Uterus (tissue), 4 donors: ENCODE measurements at places on chromosomes 1 and 21. TPM values are rescaled to one million over a fixed set of nuclear protein-coding genes. Genes with fewer than 3 reads are reported as not detected.

GRCh38 chr1:148263906-148264255 is 111.8 kb upstream of the NBPF11 start:
- DNase-seq, result no peak

DNA sequence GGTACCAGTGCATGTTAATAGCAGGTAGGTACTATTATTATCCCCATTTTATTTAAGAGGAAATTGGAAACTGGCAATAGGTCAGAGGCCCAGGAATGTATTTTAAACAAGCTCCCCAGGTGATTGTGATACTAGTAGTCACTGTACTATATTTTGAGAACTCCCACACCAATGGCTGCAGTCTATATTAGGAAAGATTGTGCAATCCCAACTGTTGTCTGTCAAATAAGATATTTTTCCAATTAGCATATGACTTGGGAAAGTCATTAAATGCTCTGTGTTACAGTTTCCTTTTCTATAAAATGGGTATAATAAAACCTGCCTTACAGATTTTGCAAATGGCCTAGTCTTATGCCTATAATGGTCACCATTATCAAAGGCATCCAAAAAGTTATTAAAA is 94.2 kb upstream of the DMRTA2 start:
- DNase-seq, result no peak

Gene TCP10L
- not detected for total RNA-seq

- DNase-seq, result peak; percentile 49
These were observed 125.8 kb downstream of the PLPP3 start for GRCh38 chr1:56453417-56454078.

Gene LCE3D
- total RNA-seq, result not detected

Gene RBM11
- not detected for total RNA-seq

Gene ARHGAP30
- 2.7 TPM for total RNA-seq

- DNase-seq, result no peak
These were observed 10.2 kb downstream of the EEIG2 start for GRCh38 chr1:108570128-108570527.

Gene HSPG2
- 96.8 TPM for total RNA-seq

Gene PLEKHN1
- total RNA-seq, result not detected

DNA sequence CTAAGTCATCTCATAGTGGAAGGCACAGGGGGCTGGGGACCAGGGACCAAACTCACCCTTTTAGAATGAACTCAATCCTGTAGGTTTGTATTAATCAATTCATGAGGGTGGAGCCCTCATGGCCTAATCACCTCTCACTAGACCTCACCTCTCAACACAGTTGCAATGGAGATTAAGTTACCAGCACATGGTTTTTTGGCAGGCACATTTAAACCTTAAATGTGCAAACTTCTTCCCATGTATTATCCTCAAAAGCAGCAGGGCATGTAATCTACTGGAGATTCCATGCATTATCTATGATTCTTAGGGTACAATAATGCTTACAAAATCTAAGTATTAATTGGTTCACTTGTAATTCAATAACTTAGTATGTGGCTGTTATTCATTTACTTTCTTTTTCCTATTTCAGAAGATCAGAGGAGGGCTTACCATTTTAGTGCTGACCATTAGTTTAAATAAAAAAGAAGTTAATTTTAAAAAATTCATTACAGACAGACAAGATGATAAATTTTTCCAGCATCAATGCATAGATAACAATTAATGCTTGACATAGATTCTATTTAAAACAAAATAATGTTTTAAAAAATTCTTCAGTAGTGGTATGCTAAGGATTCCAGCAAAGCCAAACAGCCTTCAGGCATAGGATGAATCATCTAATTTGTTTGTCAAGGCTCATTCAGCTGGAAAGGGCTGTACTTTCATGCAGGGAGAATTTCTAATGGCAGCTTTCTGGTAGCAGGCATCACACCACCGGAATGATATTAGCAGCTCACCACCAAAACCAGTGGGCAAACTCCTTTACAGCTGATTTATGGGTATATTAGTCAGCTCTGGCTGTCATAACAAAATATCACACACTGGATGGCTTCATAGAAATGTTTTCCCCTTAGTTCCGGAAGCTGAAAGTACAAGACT is 124.6 kb upstream of the ZNF648 start:
- no peak for DNase-seq

DNA sequence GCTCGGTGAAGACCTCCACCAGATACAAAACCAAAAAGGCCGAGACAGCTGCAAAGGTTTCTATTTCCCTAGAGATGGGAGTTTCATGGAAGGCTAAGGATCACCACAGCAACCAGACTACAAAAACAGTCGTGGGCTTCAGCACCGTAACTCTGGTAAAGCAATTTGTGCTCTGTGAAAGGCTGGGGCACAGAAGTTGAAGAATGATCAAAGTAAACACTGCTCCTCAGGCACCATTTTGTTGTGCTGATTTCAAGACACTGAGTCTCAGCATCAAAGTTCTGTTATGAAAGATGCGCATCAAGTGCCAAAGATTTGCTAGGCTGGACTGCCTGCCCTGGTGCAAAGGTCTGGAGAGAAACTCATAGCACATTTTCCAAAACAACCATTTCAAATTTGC is 116.2 kb downstream of the TGFBR3 start:
- no peak for DNase-seq

DNA sequence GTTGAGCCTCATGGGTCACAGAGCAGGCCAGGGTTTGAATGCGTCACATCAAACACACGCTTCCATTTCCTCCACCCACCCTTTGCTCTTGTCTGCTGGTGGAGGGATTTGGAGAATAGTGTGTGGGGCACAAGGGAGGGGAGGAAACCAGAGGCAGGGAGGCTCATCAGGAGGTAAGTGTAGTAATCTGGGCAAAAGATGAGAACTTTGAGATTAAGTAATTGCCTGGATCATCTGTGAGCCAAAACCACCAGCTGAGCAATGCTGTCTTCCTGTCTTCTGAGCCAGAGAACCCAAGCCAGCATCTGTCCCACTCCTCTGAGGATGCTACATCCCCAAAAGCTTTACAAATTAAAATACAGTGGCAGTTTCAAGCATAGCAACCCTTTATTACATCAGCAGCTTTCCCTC is 45.2 kb downstream of the C8B start:
- no peak for DNase-seq
